NCI-H82 (cell line): ENCODE measurements at places on chromosomes 16 and 17.

- no peak for DNase-seq
Observed at GRCh38 chr16:68179855-68180254, 56.1 kb downstream of the ESRP2 start.

DNA sequence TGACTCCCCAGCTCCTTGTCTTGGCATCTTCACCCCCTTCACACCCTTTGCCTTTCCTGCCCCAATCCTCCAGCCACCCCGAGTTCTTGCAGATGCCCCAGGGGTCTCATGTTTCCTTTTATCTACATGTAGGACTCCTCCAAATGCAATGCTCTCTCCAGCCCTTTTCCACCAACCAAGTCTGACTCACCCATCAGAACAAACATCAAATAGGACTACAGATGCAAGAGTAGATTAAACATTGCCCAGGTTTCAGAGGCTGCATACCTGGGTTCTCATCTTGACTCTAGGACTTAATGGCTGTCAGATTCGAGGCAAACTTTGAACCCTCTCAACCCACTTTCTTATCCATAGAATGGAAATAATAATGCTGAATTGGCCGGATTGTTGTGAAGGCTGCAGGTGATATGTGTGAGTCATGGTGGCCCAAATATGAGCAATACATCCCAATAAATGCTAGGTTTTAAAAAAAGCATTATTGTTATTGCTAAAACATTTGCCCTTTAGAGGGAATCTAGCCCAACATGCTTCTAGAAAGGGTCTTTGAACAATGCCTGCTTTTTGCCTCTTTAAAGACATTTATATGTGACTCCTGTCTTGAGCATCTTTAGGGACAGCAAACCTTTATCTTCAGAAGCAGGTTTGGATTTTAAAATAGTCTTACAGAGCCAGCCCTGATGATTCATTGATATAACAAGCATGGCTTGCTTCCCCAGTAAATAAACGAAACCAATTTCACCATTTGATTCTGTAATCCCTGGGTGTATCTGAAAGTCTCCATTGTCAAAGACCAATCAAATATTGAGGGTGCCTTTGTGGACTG lies 310.1 kb downstream of the FOXL1 start:
- DNase-seq, result no peak

DNA sequence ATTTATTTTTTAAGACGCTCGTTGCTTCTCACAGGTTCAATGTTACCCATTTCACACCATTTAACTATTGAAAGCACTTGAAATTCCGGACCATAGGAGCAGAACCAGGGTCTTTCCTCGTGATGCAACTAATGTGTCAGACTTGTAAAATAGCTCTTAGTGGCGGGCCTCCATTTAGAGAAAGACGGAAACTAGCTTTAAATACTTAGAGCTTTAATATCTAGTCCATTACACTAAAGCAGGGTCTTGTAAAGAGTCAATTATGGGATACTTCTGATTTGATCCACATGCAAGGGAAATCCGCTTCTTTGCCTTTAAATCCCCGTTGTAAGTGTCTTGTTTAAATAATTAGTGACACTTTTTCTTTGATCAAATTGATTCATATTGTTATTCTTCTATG lies 56.6 kb downstream of the NACA2 start:
- DNase-seq, result no peak

DNA sequence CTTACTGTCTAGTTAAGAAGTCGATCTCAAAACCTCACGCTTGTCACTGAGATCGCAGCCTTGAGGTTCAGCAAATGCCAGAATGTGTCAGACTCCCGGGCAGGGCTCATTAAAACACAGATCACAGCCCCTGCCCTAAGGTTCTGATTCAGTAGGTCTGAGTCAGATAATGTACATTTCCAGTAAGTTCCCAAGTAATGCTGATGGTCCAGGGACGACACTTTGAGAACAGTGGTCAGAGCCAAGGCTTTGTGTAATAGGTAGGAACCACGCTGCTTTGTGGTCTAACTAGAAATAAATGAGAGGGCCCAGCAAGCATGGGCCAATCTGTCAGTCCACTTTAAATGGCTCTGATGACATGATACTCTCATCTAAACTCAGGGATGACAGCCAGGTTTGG lies 228.6 kb downstream of the ZFHX3 start:
- DNase-seq, result no peak

GRCh38 chr16:58494981-58495520 lies 4.9 kb upstream of the NDRG4 start:
- peak; percentile 76 for DNase-seq

DNA sequence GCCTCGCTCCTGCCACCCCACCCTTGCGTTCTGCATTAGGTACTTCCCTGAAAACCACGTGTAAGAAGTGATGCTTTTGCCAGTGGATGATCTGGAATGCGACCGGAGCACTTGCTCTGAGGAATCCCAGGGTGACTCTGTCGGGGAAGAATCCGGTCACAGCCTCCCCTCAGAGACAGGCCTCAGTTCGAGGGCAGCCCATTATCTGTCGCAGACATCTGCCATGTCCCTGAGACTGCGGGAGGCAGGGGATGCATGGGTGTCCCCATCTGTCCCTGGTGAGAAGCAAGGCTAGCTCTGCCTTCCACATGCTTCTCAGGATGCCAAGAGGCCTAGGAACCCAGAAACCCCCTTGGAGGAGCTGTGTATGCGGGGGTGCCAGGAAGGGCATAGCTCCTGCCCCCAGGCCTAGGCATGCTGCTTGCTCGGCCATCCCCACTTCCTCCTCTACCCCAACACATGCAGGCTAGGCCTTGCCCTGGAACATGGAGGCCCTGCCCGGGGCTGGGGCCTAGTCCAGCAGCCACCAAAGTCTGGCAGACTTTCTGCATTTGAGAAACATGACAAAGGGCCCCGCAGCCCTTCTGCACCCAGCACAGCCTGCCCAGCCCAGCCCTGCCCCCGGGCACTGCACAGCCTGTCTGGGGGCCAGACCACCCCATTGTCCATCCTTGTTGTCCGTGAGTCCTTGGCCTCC lies 20.5 kb downstream of the MNT start:
- peak; percentile 64 for DNase-seq

DNA sequence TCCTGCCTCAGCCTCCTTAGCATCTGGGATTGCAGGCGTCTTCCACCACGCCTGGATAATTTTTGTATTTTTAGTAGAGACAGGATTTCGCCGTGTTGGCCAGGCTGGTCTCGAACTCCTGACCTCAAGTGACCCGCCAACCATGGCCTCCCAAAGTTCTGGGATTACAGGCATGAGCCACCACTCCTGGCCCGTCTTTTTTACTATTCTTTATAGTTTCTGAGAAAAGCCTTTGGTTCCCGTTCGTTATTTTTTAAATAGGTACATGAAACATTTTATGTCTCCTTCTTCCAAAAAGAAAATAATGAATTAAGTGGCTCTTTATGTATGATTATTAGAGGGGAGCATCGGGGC lies 570 bp upstream of the BCO1 start:
- peak; percentile 53 for DNase-seq

- no peak for DNase-seq
Observed at GRCh38 chr16:10631886-10632285, 51.5 kb upstream of the EMP2 start.

- DNase-seq, result no peak
Observed at GRCh38 chr17:48733632-48734328, 5.2 kb upstream of the HOXB13 start.

GRCh38 chr17:700504-701094 lies 14.0 kb downstream of the VPS53 start:
- DNase-seq, result peak; percentile 57

DNA sequence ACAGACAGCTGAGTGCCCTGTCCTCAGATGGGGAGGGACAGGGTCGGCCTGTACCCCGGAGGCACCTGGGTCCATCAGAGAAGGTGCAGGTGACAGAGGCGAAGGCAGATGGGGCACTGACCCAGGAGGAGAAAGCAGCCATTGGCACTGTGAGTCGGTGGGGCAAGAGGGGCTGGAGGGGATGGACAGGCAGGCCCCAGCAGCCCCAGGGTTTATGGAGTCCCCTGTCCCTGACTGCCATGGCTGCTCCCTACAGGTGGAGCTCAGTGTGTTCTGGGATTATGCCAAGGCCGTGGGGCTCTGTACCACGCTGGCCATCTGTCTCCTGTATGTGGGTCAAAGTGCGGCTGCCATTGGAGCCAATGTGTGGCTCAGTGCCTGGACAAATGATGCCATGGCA lies 32.1 kb downstream of the ANKRD40 start:
- DNase-seq, result no peak

DNA sequence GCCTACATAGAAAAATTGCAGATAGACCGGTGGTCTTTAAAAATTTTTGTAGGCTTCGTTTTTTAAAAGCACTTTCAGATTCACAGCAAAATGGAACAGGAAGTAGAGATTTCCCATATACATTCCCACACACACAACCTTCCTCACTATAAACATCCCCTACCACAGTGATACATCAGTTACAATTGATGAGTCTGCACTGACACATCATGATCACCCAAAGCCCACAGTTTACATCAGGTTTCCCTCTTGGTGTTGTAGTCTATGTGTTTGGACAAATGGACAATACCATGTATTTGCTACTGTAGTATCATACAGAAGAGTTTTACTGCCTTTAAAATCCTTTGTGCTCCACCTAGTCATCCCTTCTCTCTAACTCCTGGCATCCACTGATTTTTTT lies 113.9 kb upstream of the ADAMTS18 start:
- no peak for DNase-seq

- no peak for DNase-seq
Observed at GRCh38 chr16:23950898-23951297, 115.1 kb downstream of the PRKCB start.

- no peak for DNase-seq
Observed at GRCh38 chr16:57530104-57530521, 6.3 kb downstream of the CCDC102A start.

- peak; percentile 74 for DNase-seq
Observed at GRCh38 chr17:10631048-10631700, 25.9 kb downstream of the MYH3 start.

GRCh38 chr17:517181-517580 lies 164.6 kb upstream of the RPH3AL start:
- no peak for DNase-seq

DNA sequence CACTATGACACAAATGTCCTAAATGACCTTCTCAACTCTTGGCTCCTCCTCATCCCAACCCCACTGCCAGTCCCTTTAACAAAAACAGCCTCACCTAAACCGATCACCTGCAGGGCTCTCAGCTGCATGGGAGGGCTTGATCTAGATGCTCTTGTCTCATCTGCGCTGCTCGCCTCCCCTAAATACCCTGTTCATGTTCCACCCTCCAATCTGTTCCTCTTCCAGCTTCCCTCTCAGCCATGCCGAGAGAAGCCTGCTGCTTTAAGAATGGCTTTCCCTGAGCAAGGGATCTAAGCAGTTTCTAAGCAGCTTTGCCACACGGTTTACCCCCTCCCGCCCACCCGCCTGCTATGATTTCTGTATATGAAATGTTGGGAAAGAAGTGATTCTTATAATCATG lies 23.7 kb downstream of the PIPOX start:
- DNase-seq, result peak; percentile 98

DNA sequence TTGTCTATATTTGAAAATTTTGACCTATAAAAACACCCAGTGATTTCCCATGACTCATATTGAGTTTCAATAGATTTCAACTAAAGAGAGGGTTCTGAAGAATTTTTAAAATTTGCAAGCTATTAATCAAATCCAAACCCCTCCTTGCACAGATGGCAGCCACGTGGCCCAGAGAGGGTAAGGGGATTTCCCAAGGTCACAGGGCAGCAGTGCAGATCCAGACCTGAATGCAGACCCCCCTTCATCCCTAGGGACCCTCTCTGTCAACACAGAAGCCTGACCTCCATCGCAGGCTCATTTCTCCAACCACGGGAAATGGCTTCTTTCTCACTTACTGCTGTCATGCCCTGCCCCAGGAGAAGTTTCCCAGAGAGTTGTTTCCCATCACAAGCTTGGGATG lies 24.7 kb upstream of the CES5A start:
- DNase-seq, result no peak

DNA sequence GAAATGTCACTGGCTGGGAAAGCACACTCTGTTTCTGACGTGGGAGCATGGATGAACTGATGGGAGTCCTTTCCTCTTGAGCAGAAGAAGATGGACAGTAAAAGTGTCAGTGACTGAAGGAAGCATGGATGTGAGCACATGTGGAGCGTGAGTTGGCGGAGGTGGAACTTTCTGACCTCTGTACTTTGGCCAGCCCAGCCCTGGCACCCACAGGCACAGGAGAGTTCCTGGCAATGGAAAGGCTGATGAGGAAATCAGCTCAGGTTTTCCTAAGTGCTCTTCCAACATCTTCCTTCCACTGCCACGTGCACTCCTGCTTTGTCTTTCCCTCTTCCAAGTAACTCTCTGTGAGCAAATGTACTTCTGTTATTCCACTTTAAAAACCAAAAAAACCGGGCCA lies 276.8 kb downstream of the NTN1 start:
- DNase-seq, result no peak

DNA sequence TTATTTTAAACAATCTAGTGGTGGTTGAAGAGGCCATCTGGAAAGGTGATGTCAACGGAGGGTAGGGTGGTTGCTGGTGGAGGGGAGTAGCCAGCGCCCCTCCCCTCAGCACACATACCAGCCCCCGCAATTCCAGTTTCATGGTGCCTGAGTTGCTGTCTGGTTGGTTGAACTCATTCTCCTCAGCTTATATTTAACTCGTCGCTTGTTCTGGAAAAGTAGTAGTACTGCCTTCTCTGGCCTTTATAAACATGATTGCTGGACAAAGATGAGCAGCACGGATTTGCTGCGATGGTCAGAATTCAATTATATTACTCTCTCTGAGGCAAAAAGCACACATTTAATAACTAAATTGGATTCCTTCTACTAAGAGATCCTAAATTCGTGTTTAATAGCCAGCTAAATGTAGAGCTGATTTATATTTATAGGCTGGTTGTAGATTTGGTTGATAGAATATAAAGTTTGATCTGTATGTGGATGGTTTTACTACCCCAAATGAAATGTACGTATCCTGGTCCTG lies 238.0 kb upstream of the TBX2 start:
- DNase-seq, result no peak

DNA sequence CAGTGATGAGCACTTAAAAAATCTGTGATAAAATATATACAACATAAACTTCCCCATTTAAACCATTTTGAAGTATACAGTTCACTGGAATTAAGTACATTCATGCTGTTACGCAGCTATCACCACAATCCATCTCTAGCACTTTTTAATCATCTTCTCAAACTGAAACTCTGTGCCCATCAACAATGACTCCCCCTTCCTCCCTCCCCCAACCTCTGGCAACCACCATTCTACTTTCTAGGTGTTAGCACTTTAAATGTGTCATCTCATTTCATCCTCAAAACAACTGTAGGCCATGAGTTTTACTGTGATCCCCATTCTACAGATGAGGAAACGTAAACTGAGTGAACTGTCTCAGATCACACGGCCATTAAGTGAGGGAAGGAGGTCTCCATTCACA lies 13.8 kb upstream of the TMEM98 start:
- DNase-seq, result no peak

DNA sequence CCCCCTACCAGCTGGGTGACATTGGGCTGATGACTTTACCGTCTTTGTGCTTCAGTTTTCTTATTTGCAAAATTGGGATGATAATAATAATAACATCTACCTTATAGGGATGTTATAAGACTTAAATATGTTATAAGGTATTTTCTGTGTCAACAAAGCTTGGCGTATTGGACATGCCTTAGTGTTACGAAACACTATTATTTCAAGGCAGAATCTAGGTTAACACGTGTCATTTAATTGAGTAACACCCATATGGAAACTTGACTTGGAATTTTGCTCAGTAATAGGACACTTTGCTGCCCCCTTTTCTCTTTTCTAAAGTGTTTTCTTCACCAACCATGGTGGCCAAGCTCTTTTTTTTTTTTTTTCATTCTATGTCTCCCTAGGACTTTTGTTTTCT lies 294.2 kb upstream of the SALL1 start:
- DNase-seq, result no peak
